ENCODE measurements at places on chromosomes 11 and 22. TPM values are rescaled to one million over a fixed set of nuclear protein-coding genes. Genes with fewer than 3 reads are reported as not detected.

DNA sequence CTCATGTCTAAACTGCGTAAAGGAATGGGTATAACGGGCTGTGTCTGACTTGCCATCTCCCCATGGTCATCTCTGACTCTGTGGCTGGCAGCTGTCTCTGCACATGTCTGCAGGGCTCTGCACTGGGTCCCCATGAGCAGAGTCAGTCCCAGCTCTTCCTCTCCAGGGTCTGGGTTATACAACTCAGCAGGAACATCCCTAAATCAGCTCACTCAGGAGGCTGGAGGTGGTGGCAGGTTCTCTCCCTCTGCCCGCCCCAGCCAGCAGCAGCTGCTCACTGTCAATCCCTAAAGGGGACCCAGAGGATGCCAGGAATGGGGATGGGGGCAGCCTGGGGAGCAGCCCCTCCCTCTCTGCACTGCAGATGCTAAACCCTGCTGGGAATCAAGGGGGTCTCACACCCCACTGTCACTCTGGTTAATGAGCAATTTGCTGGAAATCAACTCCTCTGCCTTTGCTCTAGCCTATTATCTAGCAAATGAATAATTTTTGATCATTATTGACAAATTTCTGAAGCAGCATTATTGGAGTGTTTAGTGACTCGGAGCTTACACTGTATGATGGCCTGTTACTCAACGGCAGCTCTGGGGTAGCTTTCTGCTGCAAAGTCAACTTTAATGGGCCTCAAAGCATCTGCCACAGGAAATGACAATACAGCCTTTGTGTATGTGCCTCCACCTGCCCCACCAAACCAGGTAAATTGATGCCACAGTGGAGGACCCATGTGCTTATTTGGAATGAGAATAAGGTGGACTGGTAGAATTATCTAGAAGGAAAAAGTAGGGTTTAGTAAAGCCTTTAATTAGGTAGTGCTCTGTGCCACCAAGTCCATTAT lies 55.7 kb upstream of the SHANK2 start:
- no peak for DNase-seq

DNA sequence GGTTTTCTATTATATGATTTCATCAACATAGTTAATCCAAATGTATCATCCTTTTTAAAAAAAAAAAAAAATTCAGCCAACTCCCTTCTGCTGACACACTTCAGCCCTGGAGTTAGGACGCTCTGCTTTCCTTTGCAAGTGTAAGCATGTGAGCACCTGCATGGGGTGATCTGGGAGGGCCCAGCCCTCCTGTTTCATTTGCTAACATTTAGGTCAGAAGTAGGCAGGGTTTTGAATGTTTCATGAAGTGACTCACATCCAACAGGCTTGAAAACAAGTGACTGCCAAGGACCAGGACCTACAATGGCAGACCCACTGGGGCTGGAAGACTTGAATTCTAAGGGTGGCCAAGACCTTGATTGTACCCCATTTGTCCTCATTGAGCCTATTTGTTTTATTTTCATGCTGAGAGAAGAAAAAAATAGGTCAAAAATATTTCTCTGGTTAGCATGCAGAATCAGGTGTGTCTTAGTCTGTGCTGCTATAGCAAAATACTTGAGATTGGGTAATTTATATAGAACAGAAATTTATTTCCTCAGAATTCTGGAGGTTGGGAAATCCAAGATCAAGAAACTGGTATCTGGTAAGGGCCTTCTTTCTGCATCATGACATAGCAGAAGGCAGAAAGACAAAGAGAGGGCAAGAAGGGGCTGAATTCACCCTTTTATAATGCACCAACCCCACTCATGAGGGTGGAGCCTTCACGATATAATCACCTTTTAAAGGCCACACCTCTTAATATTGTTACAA lies 137.6 kb downstream of the CD44 start:
- DNase-seq: no peak

- DNase-seq: no peak
These were observed 232.6 kb downstream of the CASP12 start for GRCh38 chr11:104665641-104666040.

DNA sequence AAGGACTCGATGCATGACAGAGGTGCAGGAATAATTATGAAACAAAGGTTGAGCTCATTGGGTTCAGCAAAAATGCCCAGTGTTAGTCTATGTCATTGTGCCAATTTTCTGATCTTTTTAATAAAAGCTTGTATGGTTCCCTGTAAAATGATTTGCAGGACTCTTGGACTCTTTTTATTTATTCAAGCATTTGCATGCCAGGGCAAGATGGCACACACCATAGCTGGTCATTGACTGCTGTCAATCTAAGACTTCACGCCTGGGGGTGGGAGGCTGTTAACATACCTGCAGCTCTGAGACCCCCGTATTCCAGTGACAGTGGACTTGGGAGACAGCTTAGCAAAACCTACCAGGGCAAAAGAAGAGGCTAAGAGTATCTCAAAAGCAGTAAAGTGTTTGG lies 32.0 kb upstream of the ANO1 start:
- no peak for DNase-seq

- DNase-seq: no peak
These were observed 412.3 kb upstream of the KIRREL3 start for GRCh38 chr11:127412722-127413380.

DNA sequence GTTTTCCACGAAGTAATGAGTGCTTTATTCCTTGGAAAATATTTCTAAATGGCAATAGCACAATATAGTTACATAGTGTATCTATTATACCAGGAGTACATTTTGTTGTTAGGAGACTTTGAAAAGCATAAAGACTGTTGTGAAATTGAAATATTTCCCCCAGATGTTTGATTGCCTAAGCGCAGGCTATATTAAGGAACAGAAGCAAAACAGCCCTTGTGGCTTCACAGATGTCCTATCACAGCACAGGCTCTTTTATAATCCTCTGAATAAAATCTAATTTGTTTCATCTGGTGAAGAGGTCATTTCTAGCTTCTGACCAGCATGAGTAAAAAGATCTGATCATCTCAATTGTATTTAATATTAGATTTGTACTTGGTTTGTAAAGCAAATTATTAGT lies 48.2 kb downstream of the BSX start:
- no peak for DNase-seq

GRCh38 chr22:17575681-17576080 lies 12.4 kb downstream of the SLC25A18 start:
- DNase-seq: no peak

DNA sequence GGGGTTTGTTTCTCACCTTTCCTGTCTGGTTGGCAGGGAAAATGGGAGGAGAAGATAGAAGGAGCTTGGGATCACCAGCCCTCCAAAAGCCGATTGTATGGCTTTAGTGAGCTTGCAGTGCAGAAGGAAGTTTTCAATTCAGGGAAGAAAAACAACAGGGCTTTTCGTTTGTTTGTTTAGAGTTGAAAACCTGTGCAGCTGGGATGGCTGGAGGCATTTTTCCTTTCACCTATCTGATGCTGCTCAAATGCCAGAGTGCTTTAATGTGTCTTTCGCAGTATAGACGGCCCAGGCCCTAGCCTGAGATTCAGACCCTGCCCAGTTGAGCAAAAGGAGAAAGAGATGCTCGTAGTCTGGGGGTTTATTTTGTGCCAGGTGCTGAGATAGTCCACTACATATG lies 87.9 kb downstream of the INSC start:
- no peak for DNase-seq

DNA sequence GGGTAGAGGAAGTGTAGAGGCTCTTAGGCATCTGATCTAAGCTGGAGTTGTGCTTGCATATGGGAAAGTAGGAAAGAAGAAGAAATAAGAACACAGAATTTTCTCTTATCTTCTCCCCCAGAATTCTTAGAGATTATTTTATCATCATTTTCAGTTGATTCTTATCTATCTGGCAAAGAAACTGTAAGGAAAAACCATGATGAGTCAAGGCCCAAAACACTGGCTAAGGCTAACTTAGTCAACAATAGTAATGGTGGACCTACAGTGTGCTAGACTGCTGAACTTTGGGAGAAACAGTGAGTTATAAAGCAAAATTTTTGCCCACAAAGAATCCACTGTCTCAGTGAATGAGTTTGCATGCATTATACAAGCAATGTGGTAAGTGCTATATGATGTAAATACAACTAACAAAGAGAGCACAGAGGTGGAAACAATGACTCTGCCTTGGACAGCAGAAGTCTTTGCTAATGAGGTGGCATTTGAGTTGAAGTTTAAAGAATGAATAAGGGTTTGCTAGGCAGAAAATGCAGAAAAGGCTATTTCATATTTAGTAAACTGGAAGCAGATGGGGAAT lies 344.5 kb upstream of the PLET1 start:
- no peak for DNase-seq

GRCh38 chr22:21858025-21858764 lies 9.2 kb downstream of the MAPK1 start:
- no peak for DNase-seq

- DNase-seq: no peak
These were observed 1.2 kb downstream of the GPR83 start for GRCh38 chr11:94400050-94400449.

Gene PATE2
- total RNA-seq: not detected

Gene PPME1
- 28.3 TPM for total RNA-seq

Gene PEX16
- total RNA-seq: 39.6 TPM

Gene INPP5J
- total RNA-seq: 34.4 TPM

Gene MRPL48
- 44.1 TPM for total RNA-seq

Gene OR2AG2
- 0.11 TPM for total RNA-seq

Gene CASP4
- 21.2 TPM for total RNA-seq
